ENCODE measurements at places on chromosomes 7 and 10.

DNA sequence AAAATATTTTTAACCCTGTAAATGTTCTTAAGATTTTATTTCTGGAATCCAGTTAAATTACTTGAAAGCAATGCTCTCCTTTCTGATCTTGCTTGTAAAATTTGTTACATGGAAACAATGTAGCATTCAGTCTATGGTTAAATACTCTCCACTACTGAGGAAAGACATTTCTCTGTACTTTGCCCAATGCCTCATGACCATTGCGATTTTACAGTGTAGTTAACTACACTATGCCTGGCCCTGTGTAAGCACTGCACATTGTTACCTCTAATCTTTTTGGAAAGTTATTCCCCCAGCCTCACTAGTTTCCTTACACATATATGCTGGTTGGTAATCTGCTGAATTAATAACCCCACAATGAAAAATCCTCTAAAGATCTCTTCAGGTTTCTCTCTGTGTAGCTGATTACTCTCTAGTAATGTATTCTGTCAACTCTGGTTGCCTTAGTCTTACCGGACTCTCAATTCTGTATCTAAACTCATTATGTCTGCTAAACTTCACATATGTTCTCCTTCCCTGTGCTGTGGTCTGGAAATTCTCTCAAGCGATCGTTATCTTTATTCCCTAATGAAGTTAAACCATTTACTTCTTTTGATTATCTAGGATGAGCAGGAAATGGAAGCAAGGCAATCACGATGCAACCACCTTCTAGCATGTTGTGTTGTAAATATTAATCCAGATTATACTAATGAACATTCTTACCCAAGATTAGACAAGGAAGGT, 58.7 kb upstream of the TMEM106B start:
- no peak for DNase-seq

DNA sequence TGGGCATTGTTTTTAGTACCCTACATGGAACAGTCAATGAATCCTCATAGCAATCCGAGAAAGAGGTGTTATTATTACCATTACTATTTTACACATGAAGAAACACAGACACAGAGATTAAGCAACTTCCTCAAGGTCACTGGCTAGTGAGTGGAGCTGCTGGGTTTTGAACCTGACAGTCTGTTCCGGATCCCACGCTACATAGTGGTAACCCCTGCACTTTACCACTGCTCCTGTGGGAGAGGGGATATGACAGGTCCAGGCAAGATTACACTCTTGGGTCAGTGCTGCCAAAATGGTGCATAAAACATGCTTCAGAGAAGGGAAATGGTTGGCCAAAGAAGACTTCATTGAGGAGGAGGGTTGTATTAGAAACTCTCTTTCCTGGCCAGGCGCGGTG, 185.7 kb downstream of the XPNPEP1 start:
- no peak for DNase-seq

DNA sequence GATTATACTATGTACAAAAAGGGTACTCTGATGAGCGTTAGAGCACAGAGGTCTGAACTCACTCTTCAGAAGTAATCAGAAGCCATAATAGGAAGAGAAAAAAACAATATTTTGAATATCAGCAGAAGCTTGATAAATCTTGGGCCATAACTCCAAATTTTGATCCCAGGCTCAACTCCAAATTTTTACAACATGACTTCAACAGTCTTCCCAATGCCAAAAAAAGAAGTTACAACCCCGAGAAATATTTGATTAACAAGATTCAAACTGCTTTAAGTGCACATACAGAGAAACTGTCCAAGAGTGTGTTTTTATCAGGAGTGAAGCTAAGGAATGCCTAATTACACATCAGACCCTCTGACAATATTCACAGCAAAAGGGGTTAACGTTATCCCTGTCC, 7.5 kb downstream of the MPP7 start:
- DNase-seq = no peak

- no peak for DNase-seq
Measured at GRCh38 chr10:2852574-2853323, 214.6 kb upstream of the PFKP start.

DNA sequence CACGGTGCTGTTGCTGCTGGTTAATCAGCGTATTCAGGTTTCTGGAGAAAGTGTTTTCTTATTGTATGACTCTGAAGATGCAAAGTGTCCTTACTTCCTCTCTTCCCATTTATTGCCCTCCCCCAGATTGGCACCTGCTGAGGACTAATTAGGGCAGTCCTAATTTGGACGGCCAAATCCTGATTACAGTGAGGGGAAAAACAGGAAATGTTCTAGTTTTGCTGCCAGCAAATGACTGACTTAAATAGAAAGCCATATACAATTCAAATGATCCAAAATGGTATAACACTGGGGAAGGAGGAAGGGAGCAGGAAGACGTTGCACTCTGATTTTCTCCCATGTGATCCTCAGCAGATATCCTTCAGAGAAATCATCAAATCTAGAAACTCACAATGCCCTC, 222.4 kb upstream of the LRGUK start:
- no peak for DNase-seq

GRCh38 chr10:132112611-132113010, 46.9 kb downstream of the JAKMIP3 start:
- DNase-seq = no peak
